ENCODE measurements at places on chromosomes 11 and 22.
A peak's percentile ranks its signal among the peaks of the same experiment; 100 is the strongest.

- DNase-seq: peak; percentile 8
Observed at GRCh38 chr11:28559492-28559891, 451.3 kb downstream of the METTL15 start.

DNA sequence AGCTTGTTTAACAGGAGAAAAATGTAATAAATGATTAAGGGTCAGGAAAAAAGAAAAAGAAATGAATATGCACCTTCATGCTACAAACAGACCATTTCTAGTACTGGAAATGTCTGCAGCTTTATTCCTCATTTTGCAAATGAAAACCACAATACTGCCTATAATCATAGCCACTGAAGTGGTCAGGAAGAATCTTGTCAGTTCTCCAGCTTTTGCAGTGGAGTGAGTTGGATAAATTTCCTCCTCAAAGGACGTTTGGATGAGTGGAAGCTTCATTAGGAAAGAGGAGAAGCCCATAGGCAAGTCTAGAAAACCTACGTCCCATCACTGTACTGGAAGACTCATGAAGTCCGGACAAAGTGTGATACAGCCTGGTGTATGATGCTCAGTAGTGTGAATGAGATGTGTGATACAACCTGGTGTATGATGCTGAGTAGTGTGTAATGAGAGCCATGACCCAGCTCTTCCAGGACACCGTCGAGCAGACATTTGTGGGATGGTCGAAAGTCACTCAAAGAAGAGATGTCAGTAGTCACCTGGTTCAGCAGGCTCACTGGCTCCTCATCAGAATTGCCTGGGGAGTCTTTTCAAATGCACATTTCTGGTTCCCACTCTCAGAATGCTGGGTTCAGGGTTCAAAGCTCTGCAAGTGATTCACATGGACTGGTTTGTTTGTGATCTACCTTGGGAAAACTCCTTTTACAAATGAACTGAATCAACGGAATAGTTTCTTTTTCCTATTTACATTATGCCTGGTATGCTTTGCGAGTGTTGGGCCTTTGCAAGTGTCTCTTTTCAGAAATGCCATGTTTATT is 101.3 kb downstream of the PDHX start:
- no peak for DNase-seq

- no peak for DNase-seq
Observed at GRCh38 chr22:48452766-48453165, 1374.9 kb downstream of the BRD1 start.

- DNase-seq: no peak
Observed at GRCh38 chr22:43169310-43170130, 17.4 kb downstream of the TTLL12 start.

GRCh38 chr22:24265734-24266133 is 4.9 kb upstream of the SPECC1L start:
- DNase-seq: no peak

DNA sequence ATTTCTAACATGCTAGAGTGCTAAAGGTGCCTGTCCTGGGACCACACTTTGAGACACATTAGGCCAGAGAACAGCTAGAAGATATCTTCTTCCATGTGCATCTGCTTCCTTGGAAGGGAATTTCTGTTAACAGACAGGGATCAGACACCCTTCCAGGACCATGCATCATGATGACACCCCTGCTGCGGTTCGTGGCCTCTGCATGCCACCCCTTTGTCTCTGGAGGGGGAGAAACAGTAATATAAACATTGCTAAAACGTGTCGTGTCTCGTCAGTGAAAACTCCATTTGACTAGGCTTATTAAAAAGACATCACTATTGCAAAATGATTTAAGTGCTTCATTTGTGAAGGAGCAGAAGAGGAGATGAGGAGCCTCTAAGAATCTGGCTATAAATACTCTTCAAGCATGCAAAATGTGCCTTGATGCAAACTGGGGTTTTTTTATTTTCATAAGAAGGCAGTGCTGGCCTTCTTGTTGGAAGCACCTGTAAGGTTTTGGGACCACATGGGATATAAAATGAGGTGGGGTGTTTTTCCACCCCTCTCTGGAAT is 141.6 kb downstream of the MYO18B start:
- DNase-seq: no peak

GRCh38 chr22:27198518-27199035 is 541.2 kb downstream of the MIAT start:
- no peak for DNase-seq

- DNase-seq: no peak
Observed at GRCh38 chr11:130070109-130070845, 583 bp downstream of the APLP2 start.

- DNase-seq: peak; percentile 34
Observed at GRCh38 chr11:128400382-128401203, 186.8 kb downstream of the ETS1 start.

DNA sequence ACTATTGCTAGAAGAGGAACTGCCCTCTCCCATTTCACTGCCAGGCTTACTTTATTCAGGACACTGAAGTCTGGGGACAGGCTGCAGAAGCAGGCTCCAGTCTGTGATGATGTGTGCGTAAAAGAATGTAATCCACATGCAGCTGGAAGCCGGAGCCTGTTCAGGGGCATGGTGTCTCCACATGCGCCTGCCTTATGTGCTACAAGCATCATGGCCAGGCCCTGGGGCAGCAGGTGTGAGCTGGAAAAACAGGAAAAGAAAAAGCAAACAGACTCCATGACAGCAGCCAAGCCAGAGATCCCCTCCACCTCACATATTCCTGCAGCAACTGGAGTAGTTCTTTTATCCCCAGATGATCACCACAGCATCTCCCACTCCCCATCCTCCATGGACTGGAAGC is 33.4 kb downstream of the ARFGAP2 start:
- peak; percentile 32 for DNase-seq

GRCh38 chr11:135073870-135074269 is 661.8 kb upstream of the B3GAT1 start:
- DNase-seq: no peak

- no peak for DNase-seq
Observed at GRCh38 chr22:24901448-24901847, 45.0 kb downstream of the LHFPL7 start.

DNA sequence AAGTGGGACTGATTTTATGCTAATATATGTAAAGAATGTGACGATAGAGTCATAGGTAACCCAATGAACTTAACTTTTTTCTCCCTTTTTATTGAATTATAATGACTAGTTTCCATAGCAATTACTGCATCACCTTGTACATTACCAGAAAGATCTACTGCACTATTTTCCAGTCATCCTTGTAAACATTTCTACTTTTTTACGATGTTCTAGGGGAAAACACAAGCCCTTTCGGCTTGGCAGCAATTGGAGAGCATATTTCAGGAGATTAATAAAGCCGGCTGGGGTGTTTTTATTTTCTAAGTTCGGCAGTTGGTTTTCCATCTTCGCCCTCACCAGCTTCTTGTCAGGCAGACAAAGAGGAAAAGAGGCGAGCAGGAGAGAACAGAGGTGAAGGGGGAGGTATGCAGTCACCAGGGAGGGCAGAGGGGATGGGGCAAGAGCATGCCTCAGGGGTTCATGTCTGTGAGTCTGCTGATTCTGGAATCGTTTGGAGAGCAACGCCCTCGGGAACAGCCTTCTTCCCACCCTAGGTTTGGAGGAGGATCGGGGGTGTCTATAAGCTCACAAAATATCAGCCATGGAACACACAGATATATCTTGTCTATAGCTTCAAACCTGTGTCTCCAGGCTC is 476.4 kb downstream of the MIAT start:
- DNase-seq: no peak

- peak; percentile 63 for DNase-seq
Observed at GRCh38 chr11:119865661-119866156, 136.7 kb upstream of the NECTIN1 start.

- DNase-seq: peak; percentile 53
Observed at GRCh38 chr22:34587357-34588356, 478.3 kb upstream of the ISX start.

- peak; percentile 49 for DNase-seq
Observed at GRCh38 chr22:19750507-19751490, 9.8 kb upstream of the TBX1 start.

- DNase-seq: peak; percentile 87
Observed at GRCh38 chr22:46739094-46739870, 1.2 kb upstream of the CERK start.

- DNase-seq: no peak
Observed at GRCh38 chr11:33669598-33670249, 30.9 kb downstream of the C11orf91 start.

- no peak for DNase-seq
Observed at GRCh38 chr11:33772870-33773269, 1.4 kb downstream of the FBXO3 start.

DNA sequence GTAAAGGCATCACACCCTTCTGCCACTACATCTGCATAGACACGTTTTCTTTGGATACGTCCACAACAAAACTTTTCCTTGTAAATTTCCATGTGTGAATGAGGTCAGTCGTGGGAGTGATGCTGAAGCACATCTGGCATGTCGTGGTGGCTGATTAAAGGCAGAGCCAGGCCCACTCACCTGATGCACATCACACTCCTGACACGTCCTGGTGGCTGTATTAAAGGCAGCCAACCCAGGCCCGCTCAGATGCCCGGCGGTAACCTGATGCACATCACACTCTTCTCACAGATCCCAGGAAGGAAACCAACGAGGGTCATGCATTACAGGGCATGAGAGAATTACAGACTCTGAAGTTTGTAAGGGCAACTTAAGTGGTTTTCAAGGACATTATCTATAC is 321.6 kb upstream of the B3GAT1 start:
- DNase-seq: no peak

DNA sequence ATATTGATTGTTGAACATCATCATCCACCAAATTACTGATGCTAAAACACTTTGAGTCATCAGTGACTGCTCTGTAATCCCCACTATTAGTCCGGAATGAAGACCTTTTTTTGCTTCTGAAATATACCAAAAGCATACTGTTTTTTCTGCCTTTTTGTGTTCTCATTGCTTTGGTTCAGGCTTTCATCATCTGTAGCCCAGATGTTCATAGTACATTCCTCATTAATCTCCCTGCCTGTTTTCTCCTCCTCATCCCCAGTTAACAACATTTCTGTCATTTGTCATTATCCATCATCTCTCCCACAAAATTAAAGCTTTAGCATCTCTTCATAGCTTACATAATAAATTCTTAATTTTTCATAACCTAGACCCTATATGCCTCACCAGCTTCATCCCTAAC is 9.2 kb downstream of the CEP57 start:
- DNase-seq: no peak

DNA sequence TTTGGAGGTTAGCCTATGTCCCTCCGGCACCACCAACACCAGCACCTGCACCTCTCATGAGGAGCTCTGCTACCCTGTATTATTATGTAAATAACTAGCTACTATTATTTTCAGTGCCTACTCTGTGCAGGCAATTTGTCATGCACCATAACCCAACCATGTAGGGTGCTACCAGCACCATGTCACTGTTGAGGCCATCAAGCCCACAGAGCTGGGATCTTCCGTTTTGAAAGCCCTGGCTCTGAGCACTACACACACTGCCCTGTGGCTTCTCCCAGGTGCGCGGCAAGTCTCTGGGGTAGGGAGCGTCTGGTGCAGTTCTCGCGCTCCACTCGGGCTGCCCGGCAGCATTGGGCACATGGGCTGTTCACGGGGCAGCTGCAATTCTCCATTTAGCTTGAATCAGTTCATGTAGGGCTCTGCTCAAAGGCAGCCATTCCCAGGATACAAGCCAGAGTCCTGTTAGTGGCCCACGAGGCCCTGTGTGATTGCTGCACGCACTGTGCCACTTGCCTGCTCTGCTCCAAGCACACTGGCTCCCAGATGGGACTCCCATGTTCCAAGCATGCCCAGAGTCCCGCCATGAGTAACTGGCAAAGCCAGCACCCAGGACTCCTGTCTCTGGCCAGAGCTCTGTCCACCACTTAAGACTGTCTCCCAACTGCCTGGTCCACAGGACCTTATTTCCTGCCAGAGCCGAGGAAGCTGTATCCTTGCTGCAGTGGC is 42.5 kb upstream of the CDON start:
- DNase-seq: no peak

DNA sequence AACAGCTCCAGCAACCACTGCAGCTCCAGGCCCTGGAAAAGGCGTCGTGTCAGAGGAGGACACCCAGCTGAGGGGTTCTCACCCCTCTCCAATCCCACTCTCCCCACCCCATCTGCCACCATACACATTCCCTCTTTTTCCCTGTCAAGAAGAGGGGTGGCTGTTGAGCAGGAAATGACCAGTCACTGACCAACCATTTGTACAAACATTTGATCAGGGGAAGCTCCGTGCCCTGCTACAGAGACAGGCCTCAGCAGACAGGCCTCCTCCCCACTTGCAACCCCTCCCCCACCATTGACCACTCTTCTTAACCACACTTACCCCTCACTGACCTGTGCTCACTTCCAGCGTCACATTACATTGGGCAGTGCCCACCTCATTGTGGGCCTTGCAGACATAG is 2.3 kb upstream of the VSIG2 start:
- no peak for DNase-seq

DNA sequence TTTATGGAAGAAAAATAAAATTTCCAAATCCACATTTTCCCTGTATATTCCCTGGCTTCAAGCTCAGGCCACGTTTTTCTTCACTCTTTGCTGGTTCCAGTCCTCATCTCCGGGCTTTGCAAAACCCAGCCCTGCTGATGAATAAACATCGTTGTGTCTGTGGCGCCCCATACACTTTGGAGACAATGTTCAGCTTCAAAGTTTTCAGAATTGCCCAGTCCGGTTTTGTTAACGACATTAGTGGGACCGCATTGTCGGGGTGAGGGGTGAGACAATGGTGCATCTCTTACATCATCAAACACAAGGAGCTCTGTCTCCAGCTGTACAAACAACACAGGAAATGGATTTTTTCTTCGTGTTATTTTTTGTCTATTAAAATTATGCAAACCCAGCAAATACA is 53.4 kb upstream of the HTATIP2 start:
- DNase-seq: no peak

- no peak for DNase-seq
Observed at GRCh38 chr11:17747131-17747955, 12.8 kb downstream of the KCNC1 start.

- DNase-seq: no peak
Observed at GRCh38 chr22:47001288-47001687, 238.8 kb downstream of the TBC1D22A start.

GRCh38 chr11:3171931-3172560 is 6.9 kb upstream of the OSBPL5 start:
- DNase-seq: no peak

DNA sequence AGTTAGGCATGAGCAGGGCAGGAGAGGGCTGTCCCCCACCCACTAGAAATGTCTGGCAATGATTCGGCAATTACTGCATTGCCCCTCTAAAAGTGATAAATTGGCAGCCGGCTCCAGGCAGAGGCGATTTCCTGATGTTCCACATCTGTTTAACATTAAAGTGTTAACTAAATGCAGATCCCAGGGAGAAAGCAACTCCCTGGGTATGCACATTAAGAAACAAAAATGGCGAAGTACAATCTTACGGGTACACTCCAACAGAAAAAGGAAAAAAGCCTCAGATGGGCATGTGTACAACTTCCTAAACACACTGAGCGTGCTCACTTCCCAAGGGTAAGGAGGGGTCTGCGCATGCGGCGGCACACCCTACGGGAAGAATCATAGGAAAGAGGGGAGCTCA is 314.4 kb downstream of the CASP12 start:
- DNase-seq: no peak
